ENCODE measurements at places on chromosomes 1 and 21.

GRCh38 chr1:67256291-67257172, 51.1 kb upstream of the IL12RB2 start:
- DNase-seq: no peak

GRCh38 chr1:155555915-155556314, 6.7 kb downstream of the ASH1L start:
- no peak for DNase-seq

DNA sequence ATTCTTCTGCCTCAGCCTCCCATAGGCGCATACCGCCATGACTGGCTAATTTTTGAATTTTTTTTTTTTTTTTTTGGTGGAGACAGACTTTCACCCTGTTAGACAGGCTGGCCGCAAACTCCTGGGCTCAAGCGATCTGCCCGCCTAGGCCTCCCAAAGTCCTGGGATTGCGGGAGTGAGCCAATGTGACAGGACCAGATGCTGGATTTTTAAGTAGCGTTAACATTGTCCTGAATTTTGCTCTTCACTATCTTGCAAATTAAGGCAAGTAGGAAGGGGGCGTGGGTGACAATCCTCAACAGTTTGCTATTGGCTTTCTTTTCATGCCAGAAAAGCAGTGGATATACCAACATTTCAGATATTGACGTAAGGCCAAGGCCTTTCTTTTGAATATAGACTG, 49.7 kb upstream of the TSNAX start:
- no peak for DNase-seq

- DNase-seq: no peak
These were observed 48.2 kb downstream of the COQ8A start for GRCh38 chr1:226988334-226988666.

- DNase-seq: no peak
These were observed 2.2 kb downstream of the TCEA3 start for GRCh38 chr1:23422241-23422877.
